ENCODE measurements at places on chromosomes 11 and 22.

- DNase-seq = no peak
Measured at GRCh38 chr22:19706661-19707151, 7.6 kb upstream of the SEPTIN5 start.

- no peak for DNase-seq
Measured at GRCh38 chr22:39138357-39138997, 14.0 kb downstream of the CBX7 start.

DNA sequence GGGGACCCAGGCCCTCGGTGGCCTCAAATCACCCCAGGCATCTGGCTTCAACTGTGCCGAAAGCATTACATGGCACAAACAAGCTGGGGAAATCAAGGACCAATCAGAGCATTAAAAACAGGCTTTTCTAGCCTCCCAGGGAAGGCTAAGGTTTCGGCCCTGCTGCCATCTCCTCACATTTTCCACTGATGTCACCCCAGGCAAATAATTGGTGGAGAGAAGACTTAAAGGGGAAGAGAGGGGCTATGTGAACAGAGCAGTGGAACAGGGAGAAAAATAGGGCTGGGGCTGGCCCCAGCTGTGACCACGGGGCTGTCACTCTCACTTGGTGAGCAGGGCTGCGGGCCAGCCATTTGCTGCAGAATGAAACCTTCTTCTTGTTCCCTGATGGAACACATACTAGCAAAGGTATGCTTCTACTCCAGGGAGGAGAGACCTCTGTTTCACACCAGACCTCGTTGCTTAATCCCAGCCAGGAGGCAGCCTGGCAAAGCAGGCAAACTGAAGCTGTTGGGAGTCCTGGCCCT lies 581.3 kb downstream of the SOX6 start:
- DNase-seq = no peak

DNA sequence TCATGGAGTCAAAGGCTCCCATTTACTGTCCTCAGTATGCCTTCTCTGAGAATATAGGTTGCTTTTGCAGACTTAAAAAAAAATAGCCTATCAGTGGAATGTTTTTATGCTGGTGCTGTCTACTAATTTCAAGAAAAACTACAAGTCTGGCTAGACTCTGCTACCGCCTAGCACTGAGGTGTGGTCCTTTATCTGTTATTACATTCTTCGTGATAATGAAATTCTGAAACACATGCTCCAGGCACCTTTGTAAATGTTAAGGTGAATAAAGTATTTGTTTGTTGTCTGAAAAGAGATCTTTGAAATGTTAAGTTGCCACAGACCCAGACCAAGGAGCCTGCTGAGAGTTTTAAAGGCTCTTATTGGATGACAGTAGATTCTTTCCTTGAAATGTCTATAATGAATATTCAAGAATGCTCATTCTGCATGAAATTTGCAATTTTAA lies 95.3 kb downstream of the DBX1 start:
- DNase-seq = no peak

DNA sequence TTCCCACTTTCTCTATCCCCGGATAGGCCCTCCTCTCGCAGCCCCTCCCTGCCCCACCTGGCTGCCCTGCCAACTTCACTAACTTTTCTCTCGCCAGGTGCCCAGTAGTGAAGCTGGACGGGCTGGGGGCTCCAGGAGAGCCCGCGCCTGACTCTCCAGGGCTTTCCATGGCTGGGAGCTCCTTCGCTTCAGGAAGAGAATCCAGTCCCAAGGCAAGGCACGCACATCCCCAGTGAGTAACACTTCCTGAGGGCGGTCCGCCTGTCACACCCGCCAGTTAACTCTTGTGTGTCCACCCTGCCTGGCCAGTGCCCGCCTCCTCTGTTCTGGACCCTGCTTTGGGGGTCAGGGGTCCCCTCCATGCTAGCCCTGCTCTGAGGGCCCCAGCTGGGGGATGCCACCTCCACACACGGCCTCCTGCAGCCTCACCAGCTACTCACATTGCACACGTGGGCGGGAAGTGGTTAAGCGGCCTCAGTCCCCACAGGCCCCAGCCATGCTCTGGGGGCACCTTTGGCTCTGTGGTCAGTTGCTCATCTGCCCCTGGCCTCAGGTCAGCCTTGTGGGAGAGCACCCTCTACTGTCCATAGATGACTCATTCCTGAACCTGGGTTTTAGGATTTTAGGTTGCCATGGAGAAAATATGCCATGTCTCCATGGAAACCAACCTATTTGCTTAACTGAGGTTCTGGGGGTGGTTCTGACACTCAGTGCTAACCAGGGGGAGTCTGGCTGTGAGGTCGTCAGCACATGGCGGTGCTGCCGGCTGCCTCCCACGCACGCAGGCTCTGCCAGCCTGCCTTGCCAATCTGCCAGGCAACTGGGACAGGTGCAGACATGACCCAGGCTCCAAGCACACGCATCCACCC lies at the start of gene RIN1:
Gene RIN1 (minus strand): TSS at position 201 of the 869 bp plus-strand sequence. CDS start 32 bp downstream, at position 169.
- DNase-seq = no peak

DNA sequence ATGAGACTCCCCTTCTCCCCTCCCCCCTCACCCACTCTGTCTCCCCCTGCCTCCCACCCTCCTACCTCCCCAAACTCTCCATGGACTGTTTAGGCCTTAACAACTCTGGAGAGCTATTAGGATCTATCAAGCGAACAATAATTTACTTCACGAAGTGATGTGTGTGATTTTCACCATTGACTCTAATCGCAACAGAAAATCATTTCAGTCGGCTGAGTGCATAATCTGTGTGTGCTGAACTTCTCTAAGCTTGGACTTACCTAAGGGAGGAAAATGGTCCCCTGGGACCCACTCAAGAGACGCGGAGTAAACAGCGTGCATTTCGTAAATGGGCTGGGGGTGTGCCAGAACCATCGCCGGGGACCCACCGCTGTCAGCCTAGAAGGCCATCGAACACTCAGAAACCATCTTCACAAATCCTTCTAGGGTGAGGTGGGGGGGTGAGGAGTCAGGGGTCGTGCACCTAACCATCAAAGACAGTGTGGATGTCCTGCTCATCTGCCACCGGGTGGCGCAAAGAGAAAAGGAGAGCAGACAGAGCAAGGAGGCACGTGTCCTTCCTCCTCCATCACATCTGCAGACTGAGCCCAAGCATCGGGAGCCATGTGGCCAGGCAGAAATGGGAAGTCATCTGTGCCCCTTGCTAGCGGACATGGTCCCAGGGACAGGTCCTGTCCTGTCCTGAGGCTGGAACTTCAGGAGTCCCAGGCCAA lies 62.1 kb upstream of the NUP50 start:
- peak; percentile 70 for DNase-seq

DNA sequence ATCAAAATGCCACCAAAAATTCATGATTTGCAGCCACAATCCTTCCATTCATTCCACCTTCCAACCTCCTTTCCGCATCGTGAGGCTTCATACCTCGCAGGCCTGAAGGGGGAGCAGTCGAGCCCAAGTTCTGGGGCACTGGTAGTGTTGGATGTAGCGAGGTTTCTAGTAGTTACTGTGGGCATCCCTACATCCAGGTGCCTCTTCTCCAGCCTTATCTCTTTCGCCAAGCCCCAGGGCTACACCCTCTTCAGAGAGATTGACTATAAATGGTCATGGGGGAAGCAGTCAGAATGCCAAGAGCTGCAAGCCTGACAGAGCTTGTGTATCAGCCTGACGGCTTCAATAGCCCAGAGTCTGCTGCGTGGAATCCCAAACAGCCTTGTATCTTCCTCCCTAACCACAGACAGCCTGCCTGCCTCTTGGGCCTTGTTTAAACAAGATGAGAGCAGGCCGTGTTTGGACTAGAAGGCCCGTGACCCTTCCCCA lies 28.9 kb downstream of the CLMP start:
- DNase-seq = no peak

DNA sequence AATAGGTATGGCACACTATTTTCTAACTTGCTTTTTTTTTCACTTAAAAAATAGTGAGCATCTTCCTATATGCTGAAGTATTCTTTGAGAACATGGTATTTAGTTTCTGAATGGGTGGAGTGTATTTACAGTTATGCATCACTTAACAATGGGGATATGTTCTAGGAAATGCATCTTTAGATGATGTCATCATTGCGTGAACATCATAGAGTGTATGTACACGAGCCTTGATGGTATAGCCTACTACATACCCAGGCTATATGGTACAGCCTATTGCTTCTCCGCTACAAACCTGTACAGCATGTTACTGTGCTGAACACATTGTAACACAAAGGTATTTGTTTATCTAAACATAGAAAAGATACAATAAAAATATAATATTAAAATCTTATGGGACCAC lies 124.3 kb upstream of the ASPHD2 start:
- DNase-seq = no peak

- no peak for DNase-seq
Measured at GRCh38 chr11:100890789-100891188, 203.7 kb downstream of the ARHGAP42 start.

DNA sequence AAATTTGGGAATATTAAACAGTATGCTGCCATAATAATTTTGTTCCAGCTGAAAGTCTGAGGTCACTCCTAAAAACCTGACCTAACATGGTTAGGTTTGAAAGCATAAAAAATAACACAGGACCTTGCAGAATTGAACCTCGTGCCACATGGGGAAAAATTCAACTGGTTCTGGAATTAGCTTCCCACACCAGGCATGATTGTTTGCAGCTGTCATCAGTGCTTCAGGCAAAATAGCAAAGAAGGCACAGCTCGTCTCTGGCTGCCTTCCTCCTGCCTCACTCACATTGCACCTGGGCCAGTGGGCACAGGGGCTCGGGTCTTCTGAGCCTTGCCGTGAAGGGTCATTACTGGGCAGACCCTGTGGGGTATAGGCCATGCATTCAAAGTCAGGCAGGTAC lies 153.8 kb upstream of the ARHGAP20 start:
- DNase-seq = no peak

DNA sequence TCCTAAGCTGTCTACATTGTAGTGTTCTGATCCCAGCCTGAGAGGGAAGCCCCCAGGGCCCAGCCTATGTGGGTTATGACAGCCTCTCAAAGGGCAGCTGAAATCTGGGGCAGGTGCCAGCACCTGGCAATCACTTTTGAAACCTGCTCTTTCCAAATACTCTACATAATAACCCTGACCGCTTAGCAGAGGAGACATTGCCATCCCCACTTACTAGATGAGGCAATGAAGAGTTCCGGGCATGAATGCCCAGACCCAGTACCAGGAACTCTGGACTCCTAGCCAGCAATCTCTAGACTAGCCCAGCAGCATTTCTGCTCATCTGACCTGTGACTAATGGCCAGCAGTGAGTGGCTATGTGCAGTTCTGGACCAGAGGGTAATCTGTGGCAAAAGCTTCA lies 412.4 kb upstream of the CADM1 start:
- DNase-seq = peak; percentile 69

DNA sequence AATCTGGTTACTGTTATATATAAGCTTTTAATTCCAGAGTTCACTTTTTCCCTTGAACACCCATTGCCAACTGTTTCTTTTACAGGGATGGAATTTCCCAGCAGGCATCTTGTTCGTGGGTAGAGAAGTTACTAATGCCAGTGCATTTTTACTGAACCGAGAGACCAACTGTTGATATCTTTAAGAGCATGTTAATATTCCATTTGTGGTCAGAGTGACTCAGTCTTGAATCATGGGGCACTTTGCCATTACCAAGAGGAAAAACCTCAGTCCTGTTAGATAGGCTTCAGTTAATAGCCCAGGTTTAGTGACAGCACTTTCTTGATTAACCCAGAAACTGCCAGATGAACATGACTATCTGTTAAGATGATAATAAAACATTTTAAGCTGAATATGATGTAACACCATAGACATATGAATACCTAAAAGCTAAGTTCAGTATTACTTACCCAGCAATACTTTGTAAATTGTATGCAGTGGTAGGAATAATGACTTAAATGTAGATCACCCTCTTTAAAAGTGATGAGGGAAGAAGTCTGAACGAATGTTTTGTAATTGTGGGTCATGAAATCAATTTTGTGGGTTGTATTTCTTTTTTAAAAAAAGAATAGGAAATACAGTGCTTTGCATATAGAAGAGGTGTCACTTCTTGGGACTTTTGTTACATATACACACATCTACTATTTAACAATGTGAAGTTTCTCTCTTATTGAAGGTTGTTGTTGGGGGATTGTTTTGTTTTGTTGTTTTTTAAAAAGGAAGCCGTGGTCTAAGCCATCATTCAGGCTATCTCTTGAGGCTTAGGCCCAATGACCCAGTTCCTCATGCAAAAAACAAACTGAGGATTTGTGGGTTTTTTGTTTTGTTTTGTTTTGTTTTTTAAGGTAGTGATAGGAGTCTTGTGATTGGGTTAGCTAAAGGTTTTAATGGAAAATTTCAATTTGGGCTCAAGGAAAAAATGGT lies 79.2 kb upstream of the GRIK4 start:
- DNase-seq = no peak

DNA sequence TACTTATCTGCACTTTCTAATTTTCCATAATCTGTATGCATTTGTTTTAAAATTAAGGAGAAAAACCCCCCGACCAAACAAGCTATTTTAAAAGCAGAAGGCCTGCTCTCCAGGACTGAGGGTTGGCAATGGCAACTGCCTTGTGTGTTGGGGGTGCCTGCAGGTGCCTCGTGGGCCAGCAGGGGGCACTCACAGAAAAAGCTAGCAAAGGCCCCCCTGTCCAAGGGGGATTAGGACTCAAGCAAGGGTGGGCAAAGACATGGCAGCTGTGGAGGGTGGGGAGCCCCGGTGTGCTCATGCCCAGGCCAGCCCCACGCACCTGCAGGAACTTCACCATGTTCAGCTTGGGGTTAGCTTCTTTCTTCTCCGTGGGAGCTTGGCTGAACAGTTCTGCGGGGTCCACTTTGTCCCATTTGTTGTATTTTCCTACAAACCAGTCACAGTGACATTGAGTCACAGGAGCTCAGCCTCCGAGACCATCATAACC lies 10.3 kb downstream of the TOP3B start:
- no peak for DNase-seq

- no peak for DNase-seq
Measured at GRCh38 chr11:36240801-36241200, 48.4 kb downstream of the COMMD9 start.

DNA sequence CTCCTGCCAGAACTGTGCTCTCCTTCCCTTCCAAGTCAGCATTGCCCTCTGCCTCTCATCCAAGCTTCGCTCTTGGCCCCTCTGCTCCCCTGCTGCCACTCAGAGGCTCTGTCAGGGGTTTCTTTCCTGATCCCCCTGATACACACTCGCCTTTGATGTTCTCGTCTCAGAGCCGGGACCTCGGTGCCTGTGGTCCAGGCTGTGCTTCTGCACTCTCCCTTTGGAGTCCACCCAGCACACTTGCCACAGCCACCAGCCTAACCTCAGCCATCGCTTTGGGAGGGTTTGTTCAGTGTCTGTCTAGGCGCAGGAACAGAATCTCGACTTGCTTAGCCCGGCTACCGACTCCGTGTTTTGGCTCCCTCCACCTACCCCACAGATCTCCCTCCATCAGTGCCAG lies 29.1 kb downstream of the PPFIA1 start:
- no peak for DNase-seq

- no peak for DNase-seq
Measured at GRCh38 chr22:30017375-30018223, 62.7 kb upstream of the HORMAD2 start.

- no peak for DNase-seq
Measured at GRCh38 chr22:40035351-40035750, 40.6 kb downstream of the FAM83F start.
